ENCODE measurements at places on chromosomes 2 and 18. TPM values are rescaled to one million over a fixed set of nuclear protein-coding genes. Genes with fewer than 3 reads are reported as not detected.

DNA sequence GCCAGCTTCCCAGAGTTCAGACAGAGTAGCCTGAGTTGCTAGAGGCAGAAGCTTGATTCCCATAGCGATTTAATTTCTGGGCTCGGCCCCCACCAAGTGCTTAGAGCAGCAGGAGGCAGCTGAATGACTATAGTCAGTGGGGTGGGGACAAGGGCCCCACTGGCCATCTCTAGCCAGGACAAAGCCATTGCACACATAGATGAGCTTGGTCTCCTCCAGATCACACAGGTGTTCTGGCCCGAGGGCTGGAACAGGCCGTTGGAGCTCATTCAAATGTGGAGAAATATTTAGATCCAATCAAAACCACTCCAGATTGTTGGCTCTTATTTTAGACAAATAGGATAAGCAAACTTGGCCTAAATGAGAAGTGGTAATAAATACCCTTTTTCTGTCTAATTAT lies 287.3 kb upstream of the NCKAP5 start:
- DNase-seq, result no peak

The PDE6D gene
- 8.1 TPM for total RNA-seq

The MLPH gene
- total RNA-seq, result 0.65 TPM

GRCh38 chr2:128372621-128373341 lies 54.1 kb upstream of the HS6ST1 start:
- DNase-seq, result no peak
